ENCODE measurements at places on chromosomes 16 and 17. TPM values are rescaled to one million over a fixed set of nuclear protein-coding genes. Genes with fewer than 3 reads are reported as not detected.

NLGN2 gene
- total RNA-seq = 16.9 TPM

MINK1 gene
- total RNA-seq = 44.8 TPM

SLC22A31 gene
- total RNA-seq = not detected

PRM3 gene
- total RNA-seq = not detected

MED9 gene
- total RNA-seq = 14.5 TPM

SMTNL2 gene
- total RNA-seq = not detected

RBL2 gene
- 56.3 TPM for total RNA-seq

QPRT gene
- 33.4 TPM for total RNA-seq

CASKIN1 gene
- total RNA-seq = 0.16 TPM

CRHR1 gene
- not detected for total RNA-seq

SLC2A4 gene
- under 0.01 TPM for total RNA-seq

UMOD gene
- not detected for total RNA-seq

KRTAP1-1 gene
- not detected for total RNA-seq

CDRT15 gene
- not detected for total RNA-seq

CD68 gene
- total RNA-seq = 43.4 TPM

WSCD1 gene
- under 0.01 TPM for total RNA-seq

TRAP1 gene
- total RNA-seq = 56.1 TPM

IRX5 gene
- total RNA-seq = 7.4 TPM

DNAI2 gene
- not detected for total RNA-seq

GP1BA gene
- not detected for total RNA-seq

CDH5 gene
- total RNA-seq = not detected

COX11 gene
- total RNA-seq = 29.7 TPM

NPIPB2 gene
- 3.6 TPM for total RNA-seq

TNFSF13 gene
- 1.5 TPM for total RNA-seq

SEPTIN1 gene
- 0.32 TPM for total RNA-seq

KRTAP3-2 gene
- total RNA-seq = not detected

TEKT1 gene
- not detected for total RNA-seq

TBX4 gene
- total RNA-seq = not detected

CHST4 gene
- not detected for total RNA-seq

KRT13 gene
- not detected for total RNA-seq

SLC38A8 gene
- total RNA-seq = not detected

ALOX12B gene
- total RNA-seq = 0.12 TPM

TRIM72 gene
- not detected for total RNA-seq

SLFN14 gene
- total RNA-seq = not detected

KRTAP4-6 gene
- not detected for total RNA-seq

ADAD2 gene
- total RNA-seq = not detected

HOXB6 gene
- 3.9 TPM for total RNA-seq

CCT6B gene
- 3.0 TPM for total RNA-seq

DLX4 gene
- not detected for total RNA-seq

TAC4 gene
- total RNA-seq = not detected

BCKDK gene
- total RNA-seq = 34.4 TPM

KRTAP9-2 gene
- total RNA-seq = not detected

NUDT21 gene
- total RNA-seq = 60.5 TPM
